ENCODE measurements at places on chromosomes 16 and 17.

GRCh38 chr17:18992454-18993130 lies 12.0 kb downstream of the FAM83G start:
- DNase-seq: peak; percentile 46

- DNase-seq: no peak
Observed at GRCh38 chr17:44780161-44780560, 21.4 kb downstream of the ADAM11 start.

- no peak for DNase-seq
Observed at GRCh38 chr17:69870091-69870530, 204.9 kb upstream of the KCNJ16 start.

DNA sequence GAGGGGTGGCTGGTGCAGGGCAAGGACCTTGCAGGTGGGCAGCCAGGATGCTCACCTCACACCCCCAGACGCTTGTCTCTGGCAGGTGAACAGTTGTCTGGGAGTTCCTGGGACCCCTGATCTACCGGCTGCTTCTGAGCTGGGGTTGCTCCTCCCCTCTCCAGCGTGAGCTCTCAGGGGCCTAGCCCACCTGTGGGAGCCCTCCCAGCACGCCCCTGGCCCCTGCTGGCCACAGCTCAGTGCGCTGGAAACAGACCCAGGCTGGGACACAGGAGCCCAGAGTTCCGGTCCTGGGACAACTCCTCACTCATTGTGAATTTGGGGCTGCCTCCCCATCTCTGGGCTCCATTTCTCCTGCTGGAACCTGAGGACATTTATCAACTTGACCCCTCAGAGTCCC lies 30.3 kb downstream of the ARHGAP23 start:
- DNase-seq: no peak

- no peak for DNase-seq
Observed at GRCh38 chr16:20976576-20976975, 76.0 kb downstream of the LYRM1 start.

DNA sequence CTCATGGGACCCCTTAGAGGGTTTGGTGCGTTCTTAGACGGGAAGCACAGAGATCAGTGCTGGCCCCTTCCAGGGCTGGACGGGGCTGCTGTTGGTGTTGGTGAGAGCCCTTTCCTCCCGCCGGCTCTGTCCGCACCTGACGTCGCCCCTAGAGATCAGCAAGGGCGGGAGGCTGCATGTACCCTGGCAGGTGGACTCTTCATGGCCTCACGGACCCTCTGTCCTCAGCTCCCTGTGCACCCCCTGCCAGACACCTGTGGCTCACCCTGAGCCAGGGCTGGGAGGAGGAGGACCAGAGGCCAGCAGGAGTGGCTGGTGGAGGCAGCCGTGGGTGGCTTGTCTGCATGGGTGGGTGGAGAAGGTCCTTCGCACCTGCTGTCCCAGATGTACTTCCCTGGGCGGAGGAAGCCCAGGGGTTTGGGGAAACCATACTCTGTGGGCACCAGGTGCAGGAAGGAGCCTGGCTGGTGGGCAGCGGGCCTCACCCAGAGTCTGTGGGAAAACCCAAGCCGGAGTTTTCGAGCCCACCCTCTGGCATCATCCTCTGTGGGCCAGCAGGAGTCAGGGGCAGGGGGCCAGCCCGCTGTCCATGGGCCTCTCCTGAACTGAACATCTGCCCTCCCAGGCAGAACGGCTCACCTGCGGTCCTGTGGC lies 348.6 kb downstream of the SEC14L1 start:
- DNase-seq: no peak

- no peak for DNase-seq
Observed at GRCh38 chr17:2243953-2244352, 59.6 kb downstream of the SMG6 start.

- DNase-seq: no peak
Observed at GRCh38 chr17:78314683-78315354, 45.1 kb downstream of the SOCS3 start.

- DNase-seq: no peak
Observed at GRCh38 chr17:31313982-31314781, at the start of gene EVI2B. Gene EVI2B (minus strand): TSS chr17:31314054. CDS start chr17:31305609, 8,445 bp downstream.

DNA sequence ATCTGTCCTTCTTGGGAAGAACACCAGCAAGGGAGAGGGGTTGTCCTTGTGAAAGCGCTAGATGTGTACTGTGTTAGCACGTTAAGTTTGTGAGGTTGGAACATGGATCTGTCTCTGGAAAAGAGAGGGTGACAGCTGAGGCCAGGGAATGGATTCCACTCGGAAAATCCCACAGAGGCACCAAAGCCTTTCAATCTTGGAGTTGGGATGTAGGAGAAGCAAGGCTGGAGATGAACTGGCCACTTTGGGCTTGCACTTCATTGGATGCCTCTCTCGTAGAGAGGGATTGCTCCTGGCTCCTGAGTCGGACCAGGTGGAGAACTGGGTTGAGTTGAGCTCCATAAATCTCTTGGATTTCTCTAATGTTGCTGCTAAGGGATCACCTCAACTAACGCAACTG lies 67.2 kb downstream of the CCDC182 start:
- DNase-seq: no peak

GRCh38 chr16:89742948-89743347 lies 21.6 kb downstream of the ZNF276 start:
- no peak for DNase-seq

- no peak for DNase-seq
Observed at GRCh38 chr17:4643676-4644075, 2.2 kb upstream of the ALOX15 start.

GRCh38 chr17:44232061-44232460 lies 12.6 kb upstream of the UBTF start:
- DNase-seq: no peak

- DNase-seq: no peak
Observed at GRCh38 chr16:35735403-35736251, 2276.2 kb downstream of the TP53TG3F start.

- no peak for DNase-seq
Observed at GRCh38 chr16:84765616-84766580, 53.9 kb upstream of the CRISPLD2 start.

- no peak for DNase-seq
Observed at GRCh38 chr16:85372627-85373372, 240.3 kb upstream of the GSE1 start.

DNA sequence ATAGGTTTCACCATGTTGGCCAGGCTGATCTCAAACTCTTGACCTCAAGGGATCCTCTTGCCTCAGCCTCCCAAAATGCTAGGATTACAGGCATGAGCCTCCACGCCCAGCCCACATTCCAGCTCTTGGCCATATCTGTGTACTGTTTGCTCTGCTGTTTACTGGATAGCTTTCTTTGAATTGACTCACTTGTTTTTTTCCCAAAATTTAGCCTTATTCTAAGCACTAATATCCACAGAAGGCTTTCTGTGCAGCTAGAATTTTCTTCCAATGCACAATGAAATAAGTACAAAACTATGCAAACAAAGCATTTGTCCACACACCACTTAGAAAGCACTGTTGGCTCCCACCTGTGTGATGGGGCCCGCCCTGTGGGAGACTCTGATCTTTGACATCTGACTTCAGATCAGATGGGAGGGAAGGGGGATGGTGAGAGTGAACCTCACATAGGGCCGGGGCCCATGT lies 72.2 kb downstream of the CLEC16A start:
- DNase-seq: no peak

- DNase-seq: no peak
Observed at GRCh38 chr16:48272837-48273421, 25.6 kb upstream of the ABCC11 start.

- DNase-seq: no peak
Observed at GRCh38 chr16:4018391-4018790, 97.9 kb downstream of the ADCY9 start.

GRCh38 chr17:67018471-67019434 lies 25.6 kb upstream of the CACNG1 start:
- no peak for DNase-seq

GRCh38 chr17:28646039-28646754 lies 1.2 kb upstream of the BLTP2 start:
- DNase-seq: no peak

DNA sequence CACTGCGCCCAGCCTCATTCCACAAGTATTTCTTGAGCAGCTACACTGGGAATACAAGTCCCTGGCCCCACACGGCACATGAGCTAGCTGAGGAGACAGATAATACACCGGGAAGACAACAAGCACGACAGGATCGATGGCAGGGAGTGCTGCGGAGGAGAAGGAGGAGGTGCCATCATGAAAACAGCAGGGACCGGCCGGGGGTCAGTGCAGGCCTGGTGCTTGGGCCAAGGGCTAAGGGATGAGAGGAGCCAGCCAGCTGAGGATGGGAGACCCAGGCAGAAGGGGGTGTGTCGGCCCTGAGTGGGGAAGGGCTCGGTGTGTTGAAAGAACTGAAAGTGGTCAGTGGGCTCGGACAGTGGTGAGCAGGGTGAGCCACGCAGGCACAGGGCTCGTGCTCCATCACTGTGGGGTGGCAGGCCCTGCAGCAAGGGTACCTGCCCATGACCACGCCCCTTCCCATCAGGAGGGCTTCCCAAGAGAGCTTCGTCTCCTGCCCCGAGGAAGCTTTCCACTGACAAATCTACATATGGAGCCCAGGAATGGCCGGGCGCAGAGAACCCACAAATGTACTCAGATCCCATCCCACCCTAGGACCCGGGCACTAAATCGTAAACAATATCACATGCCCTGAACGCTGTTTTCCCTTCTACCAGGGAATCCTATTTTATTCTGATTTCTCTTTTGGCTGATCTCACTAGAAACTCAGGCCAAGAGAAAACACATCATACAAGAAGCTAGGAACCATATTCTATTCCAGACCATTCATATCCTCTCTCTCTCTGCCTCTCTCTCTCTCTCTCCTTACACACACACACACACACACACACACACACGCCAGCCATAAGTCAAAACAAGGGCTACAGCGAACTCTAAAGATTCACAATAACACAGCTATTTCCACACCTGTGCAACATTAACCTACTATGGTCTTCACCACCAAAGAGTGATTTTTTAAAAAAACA lies 50.7 kb upstream of the TNRC6C start:
- no peak for DNase-seq

DNA sequence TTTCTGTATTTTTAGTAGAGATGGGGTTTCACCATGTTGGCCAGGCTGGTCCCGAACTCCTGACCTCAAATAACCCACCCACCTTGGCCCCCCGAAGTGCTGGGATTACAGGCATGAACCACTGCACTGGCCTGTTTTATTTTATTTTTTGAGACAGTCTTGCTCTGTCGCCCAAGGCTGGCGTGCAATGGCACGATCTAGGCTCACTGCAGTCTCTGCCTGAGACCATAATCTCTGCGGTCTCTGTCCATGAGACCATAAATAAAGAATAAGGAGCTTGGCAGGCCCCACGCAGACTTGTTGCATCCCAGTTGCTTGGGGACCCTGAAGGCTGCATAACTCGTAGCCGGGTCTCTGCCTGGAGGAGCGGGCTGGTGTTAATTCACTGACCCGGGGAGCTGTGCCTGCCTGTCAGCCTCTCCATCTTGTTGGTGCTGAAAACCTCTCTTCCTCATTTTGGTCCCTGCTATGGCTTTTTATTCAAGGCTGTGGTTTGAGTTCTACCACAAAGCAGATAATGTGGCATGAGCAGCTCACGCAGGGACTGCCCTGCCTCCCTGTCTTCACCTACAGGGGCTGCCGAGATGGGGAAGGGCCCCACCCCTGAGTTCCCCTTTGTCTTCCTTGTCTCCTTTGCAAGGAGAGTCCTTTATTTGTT lies 82.1 kb downstream of the MSI2 start:
- no peak for DNase-seq

- no peak for DNase-seq
Observed at GRCh38 chr16:12002447-12003006, 26.0 kb downstream of the SNX29 start.

DNA sequence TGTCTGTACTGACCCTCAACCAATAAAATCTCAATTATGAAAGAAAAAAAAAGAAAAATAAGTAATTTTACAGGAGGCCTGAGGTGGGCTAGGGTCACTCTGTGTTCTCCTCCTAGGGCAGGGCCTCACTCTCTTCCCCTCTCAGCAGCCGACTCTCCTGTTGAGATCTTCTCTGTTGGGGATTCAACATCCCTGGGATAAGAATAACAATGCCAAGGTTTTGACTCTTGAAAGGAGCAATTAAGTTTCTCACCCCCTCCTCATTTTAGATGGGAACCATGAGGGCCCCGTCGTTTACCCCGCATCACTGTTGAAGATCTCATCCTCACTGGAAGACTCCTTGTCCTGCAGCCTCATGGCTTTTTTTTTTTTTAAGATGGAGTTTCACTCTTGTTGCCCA lies 21.5 kb upstream of the BRCA1 start:
- no peak for DNase-seq

DNA sequence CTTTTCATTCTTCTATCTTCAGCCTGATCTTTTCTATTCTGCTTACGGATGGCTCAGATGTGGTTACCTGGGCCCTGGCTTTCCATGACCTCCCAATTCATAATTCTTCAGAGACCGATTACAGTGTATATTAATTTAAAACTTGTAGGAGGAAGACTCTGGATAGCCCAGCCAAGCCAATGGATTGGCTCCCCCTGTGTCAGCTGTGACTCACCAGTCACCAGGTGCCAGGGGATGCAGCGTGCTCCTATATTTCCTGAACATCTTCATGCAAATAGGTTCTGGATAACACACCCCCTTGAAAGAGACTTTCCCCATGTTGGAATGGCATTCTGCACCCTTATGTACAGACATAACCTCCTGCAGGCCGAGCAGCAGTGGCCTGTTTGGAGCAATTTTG lies 208.3 kb upstream of the WSCD1 start:
- DNase-seq: no peak

DNA sequence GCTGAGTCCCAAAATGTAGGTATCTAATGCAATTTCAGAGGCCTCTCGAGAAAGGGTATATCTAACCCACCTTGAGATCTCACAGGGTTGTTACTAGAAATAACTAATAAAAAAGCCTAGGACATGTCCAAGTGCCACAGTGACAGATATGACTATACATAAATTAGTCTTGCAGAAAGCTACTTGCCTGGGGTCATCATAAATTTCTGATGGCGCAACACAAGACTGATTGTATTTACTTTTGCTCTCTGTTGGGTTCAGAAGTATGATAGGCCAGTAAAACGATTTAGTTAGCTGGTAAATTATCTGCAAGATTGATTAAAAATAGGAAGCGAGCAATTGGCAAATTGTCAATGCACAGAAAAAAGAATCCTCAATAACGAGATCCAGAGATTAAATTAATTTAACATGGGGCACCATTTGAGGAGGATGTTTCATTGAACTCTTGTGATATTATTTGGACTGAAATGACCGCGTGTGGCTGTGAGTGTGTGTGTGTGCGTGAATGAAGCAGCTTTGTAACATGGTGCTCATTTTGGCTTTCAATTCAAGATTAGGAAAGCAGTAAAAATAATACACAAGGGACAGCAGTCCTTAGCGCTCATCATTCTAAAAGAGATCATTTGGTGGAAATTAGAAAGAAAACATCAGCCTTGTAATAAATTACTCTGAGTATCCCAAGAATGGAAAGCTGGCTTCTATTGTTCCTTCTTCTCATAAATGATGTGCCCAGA lies 157.4 kb upstream of the ZFHX3 start:
- no peak for DNase-seq

GRCh38 chr17:15659663-15660062 lies 24.4 kb downstream of the TRIM16 start:
- no peak for DNase-seq

- DNase-seq: no peak
Observed at GRCh38 chr17:43558805-43559160, 12.6 kb upstream of the ETV4 start.

GRCh38 chr17:75872434-75873351 lies 5.7 kb downstream of the TRIM47 start:
- peak; percentile 60 for DNase-seq

Measured in activated T-cell treated with anti-CD3 and anti-CD28 coated beads, Interleukin-2, amount 50 U/mL, for 1 hour (primary cell).